ENCODE measurements at places on chromosomes 12 and 14. TPM values are rescaled to one million over a fixed set of nuclear protein-coding genes. Genes with fewer than 3 reads are reported as not detected.
A peak's percentile ranks its signal among the peaks of the same experiment; 100 is the strongest.

DNA sequence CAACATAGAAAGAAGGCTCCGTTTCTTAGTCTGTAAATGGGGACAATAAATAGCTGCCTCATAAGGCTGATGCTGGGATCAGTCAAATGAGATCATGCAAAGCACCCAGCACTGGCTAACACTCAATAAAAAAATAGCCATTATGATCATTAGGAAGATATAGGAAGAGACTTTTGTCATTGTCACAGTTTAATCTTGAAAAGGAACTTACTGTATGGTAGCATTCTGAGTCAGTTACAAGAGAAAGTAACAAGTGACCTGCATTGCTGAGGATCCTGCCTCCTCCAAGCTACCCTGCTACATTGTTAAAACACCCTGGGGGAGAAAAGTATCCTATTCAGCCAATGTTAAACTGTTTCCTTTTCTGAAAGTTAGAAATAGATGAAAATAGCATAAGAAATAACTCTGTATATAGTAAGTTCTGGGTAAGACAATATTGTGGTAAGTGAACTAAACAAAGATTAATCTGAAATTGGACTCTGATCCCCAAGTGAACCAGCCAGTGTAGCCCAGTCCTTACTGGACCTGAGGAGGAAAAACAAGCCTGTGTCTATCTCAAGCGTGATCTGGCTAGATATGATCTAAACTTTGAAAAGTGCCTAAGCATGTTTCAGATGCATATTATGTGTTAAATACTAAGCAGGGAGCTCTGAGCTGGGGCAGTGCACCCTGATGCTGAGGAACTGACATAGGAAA is 3.6 kb upstream of the NUDT4 start:
- H3K4me1 ChIP-seq: peaks cover 4% of the 10 kb centered on the region
- H3K36me3 ChIP-seq: no peaks in the 10 kb centered on the region
- H3K27ac ChIP-seq: no peak overlapping the region
- no peak for DNase-seq
- H3K4me3 ChIP-seq: no peak overlapping the region

GRCh38 chr12:58386136-58386535 is 444.8 kb downstream of the ATP23 start:
- DNase-seq: no peak
- H3K27ac ChIP-seq: no peak overlapping the region
- no peaks in the 10 kb centered on the region for H3K27me3 ChIP-seq
- no peak overlapping the region for H3K4me3 ChIP-seq

DNA sequence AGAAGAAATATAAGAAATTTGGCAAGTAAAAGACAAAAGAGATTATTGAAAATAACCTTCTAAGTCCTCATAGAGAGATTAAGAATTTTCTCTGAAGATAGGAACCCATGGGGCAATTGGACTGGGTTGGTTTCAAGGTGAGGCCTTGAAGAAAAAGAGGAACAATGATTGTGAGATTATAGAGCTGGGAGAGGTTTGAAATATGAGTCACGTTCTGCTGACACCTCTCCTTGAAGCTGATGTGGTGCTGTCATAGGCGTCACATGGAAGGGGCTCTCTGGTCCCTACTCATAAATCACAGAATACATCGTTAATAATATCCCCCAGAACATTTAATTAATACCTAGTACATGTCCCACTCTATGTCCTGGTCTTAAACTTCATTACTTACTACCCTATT is 227.6 kb upstream of the PDE3A start:
- no peaks in the 10 kb centered on the region for H3K36me3 ChIP-seq
- H3K4me3 ChIP-seq: no peak overlapping the region
- no peaks in the 10 kb centered on the region for H3K27me3 ChIP-seq

DNA sequence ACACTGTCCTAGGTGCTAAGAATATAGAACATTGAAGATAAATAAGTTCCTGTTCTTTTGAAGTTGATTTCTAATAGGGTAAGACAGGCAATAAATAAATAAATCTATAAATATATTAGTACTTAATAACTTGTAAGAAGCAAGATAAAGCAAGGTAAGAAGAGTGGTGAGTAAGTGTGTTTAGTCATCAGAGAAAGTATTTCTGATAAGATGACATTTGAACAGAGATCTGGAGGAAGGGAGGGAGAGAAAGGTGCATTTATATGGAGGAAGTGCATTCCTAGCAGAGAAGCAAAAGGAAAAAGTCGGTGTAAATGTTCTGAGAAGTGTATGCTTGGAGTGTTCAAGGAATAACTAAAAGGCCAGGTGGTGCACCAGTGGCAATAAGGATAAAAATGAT is 184.4 kb upstream of the GRIP1 start:
- no peak overlapping the region for H3K4me3 ChIP-seq
- H3K36me3 ChIP-seq: no peaks in the 10 kb centered on the region
- no peak for DNase-seq
- H3K27me3 ChIP-seq: no peaks in the 10 kb centered on the region
- H3K27ac ChIP-seq: no peak overlapping the region
- no peaks in the 10 kb centered on the region for H3K4me1 ChIP-seq

- H3K27ac ChIP-seq: no peak overlapping the region
- no peaks in the 10 kb centered on the region for H3K27me3 ChIP-seq
- DNase-seq: no peak
- H3K4me1 ChIP-seq: no peaks in the 10 kb centered on the region
- H3K36me3 ChIP-seq: no peaks in the 10 kb centered on the region
These were observed 8.8 kb downstream of the OLR1 start for GRCh38 chr12:10163084-10163483.

DNA sequence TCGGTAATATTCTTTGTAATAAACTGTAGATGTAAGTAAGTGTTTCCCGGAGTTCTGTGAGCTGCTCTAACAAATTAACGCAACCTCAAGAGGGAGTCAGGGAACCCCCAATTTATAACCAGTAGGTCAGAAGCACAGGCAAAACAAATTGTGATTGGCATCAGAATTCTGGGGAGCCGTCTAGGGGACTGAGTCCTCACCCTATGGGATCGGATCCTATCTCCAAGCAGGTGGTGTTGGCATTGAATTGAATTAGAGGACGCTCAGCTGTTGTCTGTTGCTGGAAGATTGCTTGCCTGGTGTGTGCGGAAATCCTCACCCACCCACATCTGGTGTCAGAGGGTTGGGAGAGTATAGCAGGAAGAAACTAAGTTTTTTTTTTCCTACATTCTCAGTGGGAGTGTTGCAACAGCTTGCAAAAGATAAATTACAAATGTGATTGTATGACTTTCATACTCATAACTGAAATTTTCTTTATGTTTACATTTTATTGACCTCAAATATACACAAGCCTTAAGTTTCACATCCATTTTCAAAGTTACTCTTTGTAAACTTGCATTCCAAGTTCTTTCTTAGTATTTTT is 5.5 kb downstream of the TMEM52B start:
- DNase-seq: peak; percentile 79
- no peaks in the 10 kb centered on the region for H3K27me3 ChIP-seq
- no peaks in the 10 kb centered on the region for H3K36me3 ChIP-seq
- H3K27ac ChIP-seq: no peak overlapping the region

DNA sequence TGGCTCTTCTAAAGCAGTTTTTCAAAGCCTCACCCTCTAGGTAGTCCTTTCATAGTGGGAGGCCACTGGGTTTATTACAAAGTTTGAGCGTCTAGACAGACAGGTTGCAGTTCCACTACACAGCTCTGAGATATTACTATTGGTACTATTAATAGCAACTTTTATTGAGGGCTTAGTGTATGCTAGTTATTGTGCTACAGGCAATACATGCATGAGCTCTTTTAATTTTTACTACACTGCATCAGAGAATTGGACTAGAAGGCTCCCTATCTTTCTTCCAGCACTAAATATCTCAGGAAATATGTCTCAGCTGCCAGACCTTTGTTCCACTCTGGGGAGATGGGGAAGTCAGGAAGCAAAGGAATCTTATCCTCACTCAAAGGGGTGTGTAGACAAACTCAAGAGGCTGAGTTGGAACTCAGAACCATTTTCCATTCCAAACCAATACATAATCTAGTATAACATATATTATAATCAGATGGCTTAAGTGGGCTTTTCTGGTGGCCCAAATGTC is 161.8 kb upstream of the SLC38A2 start:
- no peak overlapping the region for H3K27ac ChIP-seq
- H3K4me3 ChIP-seq: no peak overlapping the region
- no peak for DNase-seq

DNA sequence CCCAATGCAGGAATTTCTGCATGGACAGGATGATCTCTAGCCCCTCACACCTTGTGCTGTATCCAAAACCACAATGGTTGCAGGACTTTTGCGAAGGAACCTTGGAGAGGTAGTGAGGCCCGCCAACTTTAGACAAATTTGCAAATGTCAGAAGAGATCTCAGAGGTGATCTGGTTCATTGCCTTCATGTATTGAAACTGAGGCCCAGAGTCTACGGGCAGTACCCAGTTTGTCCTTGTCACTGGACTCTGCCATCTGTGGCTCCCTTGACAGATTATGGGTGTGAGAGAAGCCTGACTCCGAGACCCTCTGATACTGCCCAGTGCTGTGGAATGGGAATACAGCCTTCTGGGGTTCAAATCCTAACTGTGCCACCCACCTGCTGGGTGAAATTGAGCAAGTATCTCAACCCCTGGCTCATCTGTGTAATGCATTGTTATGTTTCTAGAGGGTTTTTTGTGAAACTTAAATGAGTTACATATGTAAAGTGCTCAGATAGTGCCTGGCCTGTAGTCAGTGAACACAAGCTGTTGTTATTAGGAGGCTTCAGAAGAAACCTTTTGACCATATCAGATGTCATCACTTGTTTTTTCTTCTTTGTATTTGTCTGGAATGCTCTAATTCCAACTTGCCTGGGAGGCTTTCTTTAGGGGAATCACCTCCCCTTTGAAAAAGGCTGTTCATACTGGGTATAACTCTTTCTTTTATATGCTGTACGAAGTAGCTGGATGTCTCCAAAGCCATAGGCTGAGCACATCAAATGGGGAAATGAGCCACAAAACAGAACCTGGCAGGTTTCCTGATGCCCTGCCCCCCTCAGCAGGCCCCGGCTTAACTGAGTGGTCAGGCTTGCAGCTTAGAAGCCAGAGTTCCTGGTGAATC is 71.4 kb upstream of the SRSF5 start:
- peaks cover 36% of the 10 kb centered on the region for H3K4me1 ChIP-seq
- H3K27me3 ChIP-seq: no peaks in the 10 kb centered on the region
- no peak overlapping the region for H3K4me3 ChIP-seq
- peak; percentile 46 for DNase-seq
- H3K36me3 ChIP-seq: no peaks in the 10 kb centered on the region
- H3K27ac ChIP-seq: peak overlapping the region; percentile 71

GRCh38 chr12:7219599-7220243 is 30.2 kb downstream of the PEX5 start:
- H3K4me1 ChIP-seq: no peaks in the 10 kb centered on the region
- H3K27me3 ChIP-seq: no peaks in the 10 kb centered on the region
- peak; percentile 73 for DNase-seq
- no peaks in the 10 kb centered on the region for H3K36me3 ChIP-seq

- no peak overlapping the region for H3K27ac ChIP-seq
- no peaks in the 10 kb centered on the region for H3K36me3 ChIP-seq
- H3K4me3 ChIP-seq: no peak overlapping the region
- H3K4me1 ChIP-seq: no peaks in the 10 kb centered on the region
These were observed 115.4 kb upstream of the FOXG1 start for GRCh38 chr14:28651148-28651547.

- H3K27me3 ChIP-seq: no peaks in the 10 kb centered on the region
- no peak overlapping the region for H3K27ac ChIP-seq
- H3K4me1 ChIP-seq: no peaks in the 10 kb centered on the region
- no peak overlapping the region for H3K4me3 ChIP-seq
- no peaks in the 10 kb centered on the region for H3K36me3 ChIP-seq
These were observed 505.4 kb downstream of the LRFN5 start for GRCh38 chr14:42112108-42112507.

GRCh38 chr12:44780221-44780790 is 95.8 kb downstream of the NELL2 start:
- H3K27me3 ChIP-seq: no peaks in the 10 kb centered on the region
- no peak overlapping the region for H3K4me3 ChIP-seq
- no peak overlapping the region for H3K27ac ChIP-seq
- no peaks in the 10 kb centered on the region for H3K4me1 ChIP-seq

- no peaks in the 10 kb centered on the region for H3K27me3 ChIP-seq
- no peak for DNase-seq
- peaks cover 2% of the 10 kb centered on the region for H3K36me3 ChIP-seq
- no peak overlapping the region for H3K4me3 ChIP-seq
These were observed 89.6 kb downstream of the SCARB1 start for GRCh38 chr12:124774054-124774461.

DNA sequence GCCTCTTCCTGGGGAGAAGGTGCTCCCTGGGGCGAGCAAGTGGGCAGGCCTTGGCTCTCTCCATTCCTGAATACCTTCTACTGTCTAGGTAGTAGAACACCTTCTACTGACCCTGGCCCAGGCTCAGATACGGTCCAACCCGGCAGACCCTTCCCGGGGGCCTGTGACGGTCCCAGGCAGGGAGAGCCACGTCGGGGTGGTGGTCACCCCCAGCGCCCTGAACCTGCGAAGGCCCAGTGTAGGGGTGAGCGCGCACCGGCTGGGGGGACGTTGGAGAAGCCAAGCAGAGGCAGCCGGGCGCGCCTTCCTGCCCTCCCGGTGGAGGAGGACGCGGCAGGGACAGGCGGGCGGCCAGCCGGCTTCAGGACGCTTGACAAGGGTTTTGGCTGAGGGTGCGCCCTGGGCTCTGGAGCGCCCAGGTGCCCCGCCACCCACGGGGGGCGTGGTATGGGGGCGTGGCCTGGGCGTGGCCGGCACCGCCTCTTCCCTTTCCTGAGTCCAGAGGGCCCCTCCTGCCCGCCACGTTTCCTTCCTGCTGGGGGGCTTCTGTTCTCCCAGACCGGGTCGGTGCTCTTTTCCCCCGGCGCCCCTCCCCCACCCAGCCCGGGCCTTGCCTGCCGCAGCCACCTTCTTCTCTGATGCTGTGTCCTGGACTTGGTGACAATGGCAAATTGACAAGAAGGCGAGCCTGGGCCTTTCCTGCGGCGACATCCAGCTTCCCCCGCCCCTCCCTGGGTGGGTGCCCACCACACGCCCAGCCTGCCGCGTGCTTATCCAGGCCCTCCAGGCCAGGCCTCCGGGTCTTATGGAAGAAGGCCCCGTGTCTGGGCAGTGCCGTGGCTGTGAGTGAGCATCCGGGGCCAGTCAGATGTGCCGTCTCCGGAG is 24.5 kb upstream of the PPP1R13B start:
- H3K36me3 ChIP-seq: no peaks in the 10 kb centered on the region
- peak overlapping the region; percentile 47 for H3K27ac ChIP-seq
- H3K27me3 ChIP-seq: no peaks in the 10 kb centered on the region

GRCh38 chr12:80862531-80862930 is 75.2 kb downstream of the LIN7A start:
- no peak overlapping the region for H3K27ac ChIP-seq

RNASE3 gene
- 0.79 TPM for polyA plus RNA-seq

SPIC gene
- 0.03 TPM for polyA plus RNA-seq

SLC22A17 gene
- polyA plus RNA-seq: 6.0 TPM

AQP6 gene
- 0.06 TPM for polyA plus RNA-seq

SSTR1 gene
- polyA plus RNA-seq: 2.2 TPM

GARIN6 gene
- polyA plus RNA-seq: not detected

GDF3 gene
- 0.35 TPM for polyA plus RNA-seq
